Fibroblast of gingiva (primary cell): ENCODE measurements at places on chromosomes 2 and 18.

- no peak for DNase-seq
Observed at GRCh38 chr2:68912111-68912510, 40.6 kb downstream of the GKN2 start.

DNA sequence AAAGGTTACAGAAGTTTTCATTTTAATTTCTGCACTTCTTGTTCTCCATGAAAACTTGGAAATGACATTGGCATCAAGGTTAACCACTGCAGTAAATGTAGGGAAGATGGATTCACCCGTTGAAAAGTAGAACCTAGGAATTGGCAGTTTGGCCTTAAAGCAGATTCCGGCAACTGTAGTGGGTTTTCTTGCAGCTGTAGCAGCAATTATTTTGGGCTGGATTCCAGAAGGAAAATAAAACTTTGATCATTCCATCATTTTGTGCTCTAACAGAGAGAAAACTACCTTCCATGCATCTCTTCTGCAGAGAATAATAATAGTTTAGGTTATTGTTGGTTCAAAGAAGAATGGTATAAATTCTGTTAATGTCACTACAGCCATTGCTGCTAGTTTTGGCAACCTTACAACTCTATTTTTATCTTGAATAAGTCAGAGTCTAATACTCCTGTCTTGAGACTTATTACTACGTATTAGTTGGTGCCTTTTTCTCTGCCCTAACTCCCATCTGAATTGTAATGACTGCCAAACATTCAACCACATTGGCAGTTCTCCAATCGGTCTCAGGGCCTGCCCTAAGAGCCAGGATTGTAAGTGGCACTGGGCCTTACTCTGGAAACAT is 178.1 kb upstream of the PIEZO2 start:
- peak; percentile 70 for DNase-seq

- no peak for DNase-seq
Observed at GRCh38 chr2:155427470-155427869, 729.0 kb downstream of the KCNJ3 start.

DNA sequence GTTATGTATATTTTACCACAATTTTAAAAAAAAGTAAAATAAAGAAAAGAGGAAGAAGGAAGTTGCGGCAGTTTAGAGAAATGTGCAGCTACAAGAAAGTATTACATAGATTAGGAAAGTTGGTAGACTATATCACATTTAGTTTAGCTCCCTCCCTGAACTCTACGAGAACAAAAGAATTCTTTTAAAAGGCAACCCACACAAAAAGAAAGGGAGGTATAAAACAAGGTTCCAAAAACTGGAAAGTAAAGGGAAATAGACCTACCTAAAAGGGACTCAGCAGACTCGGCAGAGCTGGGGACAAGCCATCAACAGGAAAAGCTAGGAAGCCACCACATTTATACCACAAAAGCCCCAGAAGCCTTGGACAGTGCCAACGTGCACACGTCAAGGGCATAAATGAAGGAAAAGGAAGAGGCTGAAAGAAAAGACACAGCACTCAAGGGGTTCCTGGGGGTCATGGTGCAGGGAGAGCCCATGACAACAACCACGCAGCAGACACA is 9.1 kb downstream of the TMEM127 start:
- DNase-seq = no peak

- DNase-seq = no peak
Observed at GRCh38 chr2:196954001-196954400, 27.5 kb upstream of the PGAP1 start.

- peak; percentile 63 for DNase-seq
Observed at GRCh38 chr2:105179469-105180372, 61.8 kb upstream of the GPR45 start.

- DNase-seq = no peak
Observed at GRCh38 chr2:127389778-127390435, 2.1 kb upstream of the MAP3K2 start.

DNA sequence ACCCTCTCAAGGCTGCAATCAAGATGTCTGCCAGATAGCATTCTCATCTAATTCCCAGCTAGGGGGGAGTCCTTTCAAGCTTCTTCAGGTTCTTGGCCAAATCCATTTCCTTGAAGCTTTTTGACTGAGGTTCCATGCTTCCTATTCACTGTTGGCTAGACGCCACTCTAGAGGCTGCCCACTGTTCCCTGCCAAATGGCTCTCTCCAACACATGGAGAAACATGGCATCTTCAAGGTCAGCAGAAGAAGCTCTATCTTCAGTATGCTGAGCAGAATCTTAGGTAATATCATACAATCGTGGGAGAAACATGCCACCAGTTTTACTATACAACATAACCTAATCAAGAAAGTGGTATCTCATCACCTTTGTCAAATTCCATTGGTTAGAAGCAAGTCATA is 1985.1 kb upstream of the CELF4 start:
- no peak for DNase-seq

GRCh38 chr2:227152093-227152766 is 11.8 kb downstream of the COL4A4 start:
- DNase-seq = peak; percentile 67

GRCh38 chr2:136324966-136325365 is 207.0 kb upstream of the CXCR4 start:
- DNase-seq = no peak

DNA sequence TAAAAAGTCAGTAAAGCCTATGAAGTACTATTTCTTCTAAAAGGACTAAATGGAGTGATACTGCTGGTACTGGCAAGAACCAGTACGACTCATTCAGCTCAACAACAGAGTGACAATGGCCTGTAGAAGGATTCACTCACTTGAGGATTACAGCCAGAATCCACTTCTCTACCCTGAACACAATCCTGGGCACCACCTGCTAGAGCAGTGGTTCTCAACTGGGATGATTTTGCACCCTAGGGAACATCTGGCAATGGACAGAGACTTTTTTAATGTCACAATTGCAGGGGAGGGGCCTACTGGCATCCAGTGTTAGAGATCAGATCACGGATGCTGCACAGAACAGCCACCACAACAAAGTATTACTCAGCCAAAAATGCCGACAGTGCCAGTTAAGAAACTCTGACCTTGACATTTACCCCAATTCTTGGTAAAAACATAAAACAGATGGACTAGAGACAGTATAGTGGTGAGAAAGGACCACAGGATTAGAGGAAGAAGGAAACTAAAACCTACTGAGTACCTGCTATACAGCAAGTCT is 5.0 kb downstream of the SPIRE1 start:
- DNase-seq = peak; percentile 87

- no peak for DNase-seq
Observed at GRCh38 chr2:58432491-58433170, 191.5 kb upstream of the FANCL start.

DNA sequence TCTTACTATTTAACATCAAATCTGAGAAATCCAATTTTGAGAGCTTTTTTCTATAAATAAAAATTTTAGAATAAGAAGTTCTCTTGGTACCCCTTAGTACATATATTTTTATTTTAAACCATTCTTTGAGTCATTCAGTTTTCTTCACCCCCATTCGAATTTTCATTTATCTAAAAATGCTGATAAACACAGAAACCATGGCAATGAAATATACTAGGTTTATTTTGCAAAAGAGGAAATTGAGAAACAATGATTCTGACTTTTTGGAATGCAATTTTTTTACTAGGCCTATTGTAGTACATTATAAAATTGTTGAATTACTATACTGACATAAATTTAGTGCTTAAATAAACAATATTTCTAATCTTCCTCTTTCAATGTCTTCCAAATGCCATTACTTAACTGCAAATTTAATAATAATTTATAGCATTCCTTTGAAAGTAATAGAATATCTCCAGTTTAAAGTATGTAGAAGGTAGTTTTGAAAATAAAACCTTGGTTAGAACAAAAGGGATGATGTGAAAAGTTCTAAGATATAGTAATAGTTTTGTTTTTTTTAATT is 46.3 kb downstream of the TANK start:
- DNase-seq = peak; percentile 23

DNA sequence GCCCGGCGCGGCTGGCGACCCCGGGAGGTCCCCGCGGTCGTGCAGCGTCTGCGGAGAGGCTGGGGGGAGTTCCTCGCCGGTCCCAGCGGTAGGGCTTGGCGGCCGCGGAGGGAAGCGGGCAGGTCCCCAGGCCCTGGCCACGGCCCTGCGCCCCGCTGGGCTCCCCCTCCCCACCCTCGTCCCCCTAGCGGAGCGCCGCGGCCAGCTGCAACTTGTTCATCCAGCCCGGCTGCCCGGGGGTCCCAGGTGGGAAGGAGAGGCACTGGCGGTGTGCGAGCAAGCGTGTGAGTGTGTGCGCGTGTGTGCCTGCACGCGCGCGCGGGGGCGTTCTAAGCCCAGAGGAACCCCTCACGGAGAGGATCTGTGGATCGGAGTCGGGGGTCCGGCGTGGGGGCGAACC is 1.3 kb downstream of the PTPRM start:
- DNase-seq = peak; percentile 20

DNA sequence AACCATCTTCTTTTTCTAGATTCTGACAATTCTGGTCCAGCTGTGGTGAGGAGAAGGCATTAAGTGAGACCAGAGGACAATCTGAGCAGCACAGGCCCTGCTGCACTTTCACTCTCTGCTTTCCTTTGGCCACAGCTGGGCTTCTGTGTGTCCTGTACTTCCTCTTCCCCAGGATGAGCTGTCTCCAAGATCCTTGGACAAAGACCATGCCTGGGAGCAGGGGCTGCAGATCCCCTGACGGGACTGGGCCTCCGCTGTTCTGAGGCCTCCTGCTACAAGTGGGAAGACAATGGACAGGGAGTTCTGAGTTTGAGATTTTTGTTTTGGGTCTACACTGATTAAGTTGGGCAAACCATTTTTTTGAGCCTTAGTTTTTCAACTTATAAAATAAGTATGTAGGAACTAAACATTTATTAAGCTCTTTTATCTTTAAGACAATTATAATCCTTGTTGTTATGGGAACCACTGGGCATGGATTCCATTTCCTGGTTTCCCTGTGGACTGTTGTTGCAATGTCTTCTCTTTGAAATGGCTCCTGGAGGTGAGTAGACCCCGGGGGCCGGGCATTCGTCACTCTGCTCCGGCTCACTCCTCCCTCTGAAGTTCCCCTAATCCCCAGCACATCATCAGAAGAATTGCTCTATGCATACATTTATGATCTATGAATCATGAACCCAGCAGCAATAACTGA is 266.6 kb downstream of the ACTR3 start:
- no peak for DNase-seq

DNA sequence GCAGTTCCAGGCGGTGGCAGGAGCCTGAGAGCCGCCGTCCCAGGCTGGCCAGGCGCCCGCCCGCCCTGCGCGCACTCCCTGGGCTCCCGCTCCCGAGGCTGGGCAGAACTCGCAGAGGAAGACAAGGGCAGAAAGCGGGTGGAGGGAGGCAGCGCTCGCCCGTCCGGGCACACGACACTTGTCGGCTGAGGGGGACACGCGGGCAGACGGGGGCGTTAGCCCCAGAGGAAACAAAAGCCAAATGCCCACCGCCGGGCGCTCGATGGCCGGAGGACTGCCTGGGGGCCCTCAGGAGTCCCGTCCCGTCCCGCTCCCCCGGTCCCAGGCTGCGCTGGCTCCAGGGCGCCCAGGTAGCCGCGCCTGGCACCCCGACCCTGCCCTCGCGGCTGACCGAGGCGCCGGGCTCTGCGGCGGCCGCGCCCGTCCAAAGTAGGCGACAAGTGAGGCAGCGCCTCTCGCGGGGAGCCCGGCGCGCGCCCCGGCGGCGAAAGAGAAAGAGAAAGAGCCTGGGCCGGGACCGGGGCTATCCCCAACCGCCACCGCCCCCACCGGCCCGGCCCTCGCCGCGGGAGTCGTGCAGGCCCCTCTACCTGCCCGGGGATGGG is 491 bp downstream of the L3MBTL4 start:
- no peak for DNase-seq

- DNase-seq = no peak
Observed at GRCh38 chr2:144405982-144406788, 113.7 kb downstream of the ZEB2 start.

- no peak for DNase-seq
Observed at GRCh38 chr2:15779381-15780041, 160.8 kb upstream of the MYCN start.

DNA sequence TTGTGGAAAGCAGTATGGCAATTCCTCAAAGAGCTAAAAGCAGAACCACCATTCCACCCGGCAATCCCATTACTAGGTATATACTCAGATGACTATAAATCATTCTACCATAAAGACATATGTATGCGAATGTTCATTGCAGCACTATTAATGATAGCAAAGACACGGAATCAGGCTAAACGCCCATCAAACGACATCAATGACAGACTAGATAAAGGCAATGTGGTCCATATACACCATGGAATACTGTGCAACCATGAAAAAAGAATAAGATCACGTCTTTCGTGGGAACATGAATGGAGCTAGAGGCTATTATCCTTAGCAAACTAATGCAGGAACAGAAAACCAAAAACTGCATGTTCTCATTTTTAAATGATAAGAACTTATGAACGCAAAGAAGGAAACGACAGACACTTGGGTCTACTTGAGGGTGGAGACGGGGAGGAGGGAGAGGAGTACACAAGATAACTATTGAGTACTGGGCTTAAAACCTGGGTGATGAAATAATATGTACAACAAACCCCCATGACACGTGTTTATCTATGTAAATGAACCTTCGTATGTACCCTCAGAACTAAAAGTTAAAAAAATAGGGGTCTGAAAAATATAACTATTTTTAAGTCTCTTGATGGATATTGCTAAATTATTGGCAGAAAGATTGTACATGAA is 32.0 kb upstream of the CYTIP start:
- no peak for DNase-seq

- DNase-seq = no peak
Observed at GRCh38 chr2:3209258-3209657, 168.4 kb downstream of the EIPR1 start.

DNA sequence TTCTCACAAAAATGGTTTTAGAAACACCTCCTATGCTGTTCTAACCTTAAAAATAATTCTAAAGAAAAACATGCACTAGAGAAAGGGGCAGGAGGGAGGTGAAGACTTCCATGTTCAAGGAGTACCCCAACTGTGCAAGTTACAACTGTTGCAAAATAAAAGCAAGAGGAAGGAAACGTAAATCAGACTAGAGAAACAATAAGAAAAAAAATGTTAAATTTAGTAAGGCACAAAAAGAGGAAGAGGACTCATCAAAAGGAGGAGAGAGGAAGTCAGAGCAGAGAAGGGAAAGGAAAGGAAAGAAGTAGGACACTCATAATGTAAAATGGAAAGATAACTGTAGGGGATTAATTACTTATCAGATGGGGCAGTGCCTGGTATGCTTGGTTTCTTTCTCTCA is 34.1 kb downstream of the RAPH1 start:
- no peak for DNase-seq

- no peak for DNase-seq
Observed at GRCh38 chr18:10169814-10170213, 256.0 kb downstream of the VAPA start.

DNA sequence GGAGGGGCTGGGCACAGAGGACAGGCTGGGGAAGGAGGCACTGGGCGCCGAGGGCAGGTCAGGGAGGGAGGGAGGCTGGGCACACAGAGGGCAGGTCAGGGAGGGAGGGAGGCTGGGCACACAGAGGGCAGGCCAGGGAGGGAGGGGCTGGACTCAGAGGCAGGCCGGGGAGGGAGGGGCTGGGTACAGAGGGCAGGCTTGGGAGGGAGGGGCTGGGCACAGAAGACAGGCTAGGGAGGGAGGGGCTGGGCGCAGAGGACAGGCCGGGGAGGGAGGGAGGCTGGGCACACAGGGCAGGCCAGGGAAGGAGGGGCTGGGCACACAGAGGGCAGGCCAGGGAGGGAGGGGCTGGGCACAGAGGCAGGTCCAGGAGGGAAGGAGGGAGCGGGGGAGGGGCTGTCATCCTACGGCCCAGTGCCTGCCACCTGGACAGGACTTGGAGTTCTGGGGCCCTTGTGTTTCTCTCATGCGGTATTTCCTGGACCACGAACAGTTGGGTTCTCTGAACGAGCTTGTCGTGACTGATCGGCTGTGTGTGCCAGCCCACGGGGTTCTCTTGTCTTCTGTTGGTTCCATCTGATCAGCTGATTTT is 46.7 kb upstream of the KCNG2 start:
- DNase-seq = no peak
